Vagina (tissue), 2 donors: ENCODE measurements at places on chromosomes 5 and 9. TPM values are rescaled to one million over a fixed set of nuclear protein-coding genes. Genes with fewer than 3 reads are reported as not detected.

GRCh38 chr5:92979716-92980115, 601.3 kb downstream of the NR2F1-AS1 start:
- no peaks in the 10 kb centered on the region for H3K4me1 ChIP-seq
- no peaks in the 10 kb centered on the region for H3K36me3 ChIP-seq
- no peak for DNase-seq
- no peak overlapping the region for H3K27ac ChIP-seq
- H3K4me3 ChIP-seq: no peak overlapping the region

- no peaks in the 10 kb centered on the region for H3K36me3 ChIP-seq
- no peak for DNase-seq
- H3K27ac ChIP-seq: no peak overlapping the region
- H3K27me3 ChIP-seq: no peaks in the 10 kb centered on the region
Observed at GRCh38 chr9:22537721-22538120, 91.1 kb downstream of the DMRTA1 start.

DNA sequence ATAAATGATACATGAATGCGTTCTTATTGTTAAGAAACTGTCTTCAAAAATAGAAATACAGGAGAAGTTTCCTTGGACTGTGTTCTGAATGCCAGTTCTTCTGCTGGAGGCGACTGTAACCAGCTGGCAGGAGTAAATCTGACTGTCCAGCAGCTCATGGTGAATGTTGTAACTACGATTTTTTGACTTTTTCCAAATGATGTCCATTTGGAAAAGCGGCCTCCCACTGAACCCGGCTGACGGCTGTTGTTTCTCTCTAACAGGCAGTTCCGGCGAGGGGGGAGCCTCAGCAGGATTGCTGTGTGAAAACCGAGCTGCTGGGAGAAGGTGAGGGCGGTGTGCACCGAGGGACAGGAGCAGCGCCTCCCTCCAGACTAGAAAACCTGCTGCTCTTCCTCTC, 91.9 kb downstream of the EHMT1 start:
- H3K36me3 ChIP-seq: no peaks in the 10 kb centered on the region
- no peaks in the 10 kb centered on the region for H3K27me3 ChIP-seq
- H3K4me1 ChIP-seq: peaks cover 24% of the 10 kb centered on the region
- DNase-seq: no peak
- H3K4me3 ChIP-seq: no peak overlapping the region
- H3K27ac ChIP-seq: no peak overlapping the region

DNA sequence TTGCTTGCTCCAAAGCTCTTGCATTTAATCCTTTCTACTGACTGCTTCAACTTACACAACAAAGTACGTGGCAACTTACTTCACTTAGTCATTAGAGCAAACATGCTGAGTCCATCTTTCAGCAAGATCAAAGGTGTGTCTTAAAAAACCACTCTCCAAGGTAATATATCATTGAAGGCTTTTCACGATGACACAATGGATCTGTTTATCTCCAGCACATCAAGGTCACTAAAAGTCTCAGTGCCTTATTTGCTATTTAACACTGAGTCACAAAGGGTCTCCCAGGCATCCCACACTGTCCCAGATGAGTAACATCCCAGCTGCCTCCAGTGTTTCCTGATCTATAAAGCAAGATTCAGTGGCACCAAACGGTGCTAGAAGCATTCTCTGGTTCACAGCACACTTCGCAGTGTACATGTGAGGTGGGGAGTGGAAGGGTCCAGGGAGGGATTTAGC, 3.7 kb upstream of the CLK4 start:
- H3K27me3 ChIP-seq: no peaks in the 10 kb centered on the region
- no peaks in the 10 kb centered on the region for H3K4me1 ChIP-seq
- H3K36me3 ChIP-seq: no peaks in the 10 kb centered on the region
- no peak overlapping the region for H3K4me3 ChIP-seq

DNA sequence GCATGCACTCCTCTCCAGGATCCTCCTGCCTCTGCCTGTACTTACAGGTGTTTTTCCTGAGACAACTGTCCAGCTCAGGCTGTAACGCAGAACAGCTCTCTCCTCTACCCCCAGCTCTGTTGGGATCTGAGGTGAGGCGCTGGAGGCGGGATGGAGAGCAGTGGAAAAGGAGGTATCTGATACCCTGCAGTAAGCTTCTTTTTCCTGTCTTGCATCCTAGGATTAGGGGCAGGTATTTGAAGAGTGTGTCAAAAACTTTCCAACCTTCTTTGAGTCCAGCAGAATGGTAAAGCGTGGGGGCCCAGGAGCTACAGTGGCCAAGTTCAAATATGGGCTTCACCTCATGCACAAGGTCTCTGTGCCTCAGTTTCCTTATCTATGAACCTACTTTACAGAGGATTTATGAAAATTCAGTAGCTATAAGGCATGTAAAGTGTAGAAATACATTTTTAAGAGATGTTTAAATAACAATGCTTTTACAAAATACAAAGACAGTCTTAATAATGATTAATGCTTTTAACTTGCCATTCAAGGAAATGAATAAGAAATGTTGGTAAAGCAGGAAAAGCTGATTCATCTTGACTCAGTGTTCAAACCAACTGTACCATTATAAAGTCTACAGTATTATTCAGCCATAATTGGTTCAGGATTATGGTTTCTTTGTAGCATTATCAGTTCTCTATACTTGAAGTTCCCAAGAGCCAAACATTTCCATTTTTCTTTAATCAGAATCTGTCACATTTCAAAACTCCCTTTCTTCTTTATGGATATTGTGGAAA, 26.1 kb downstream of the MAP1B start:
- H3K4me3 ChIP-seq: no peak overlapping the region
- H3K36me3 ChIP-seq: no peaks in the 10 kb centered on the region
- no peak overlapping the region for H3K27ac ChIP-seq
- DNase-seq: no peak
- H3K4me1 ChIP-seq: peaks cover 41% of the 10 kb centered on the region

GRCh38 chr5:150159741-150160179, 4.1 kb upstream of the PDGFRB start:
- no peak overlapping the region for H3K4me3 ChIP-seq
- H3K27me3 ChIP-seq: no peaks in the 10 kb centered on the region
- H3K4me1 ChIP-seq: peaks cover 80% of the 10 kb centered on the region
- H3K27ac ChIP-seq: peak overlapping the region; percentile 83
- DNase-seq: no peak
- H3K36me3 ChIP-seq: no peaks in the 10 kb centered on the region

DNA sequence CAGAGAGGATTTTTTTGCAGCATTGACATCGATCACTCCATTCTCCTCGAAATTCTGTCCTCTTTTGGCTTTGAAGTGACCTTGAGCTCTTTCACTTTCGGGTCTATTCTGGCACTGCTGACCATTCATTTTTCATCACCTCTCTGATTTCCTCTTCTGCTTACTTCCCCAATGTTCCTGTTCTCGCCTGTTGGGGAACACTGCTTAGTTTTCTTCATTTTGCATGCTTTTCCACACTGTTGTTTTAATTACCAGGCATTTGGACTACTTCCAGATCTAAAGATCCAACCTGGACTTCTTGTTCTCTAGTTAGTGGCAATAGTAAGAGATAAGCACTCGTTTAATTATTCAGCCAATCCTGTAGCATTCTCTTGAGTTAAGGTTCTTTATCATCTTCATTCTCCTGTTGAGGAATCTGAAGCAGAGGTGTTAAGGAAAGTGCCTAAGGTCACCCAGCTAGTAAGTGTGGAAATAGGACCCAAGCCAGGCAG, 53.4 kb downstream of the MAN2A1 start:
- no peaks in the 10 kb centered on the region for H3K36me3 ChIP-seq
- no peaks in the 10 kb centered on the region for H3K27me3 ChIP-seq
- peaks cover 29% of the 10 kb centered on the region for H3K4me1 ChIP-seq

DNA sequence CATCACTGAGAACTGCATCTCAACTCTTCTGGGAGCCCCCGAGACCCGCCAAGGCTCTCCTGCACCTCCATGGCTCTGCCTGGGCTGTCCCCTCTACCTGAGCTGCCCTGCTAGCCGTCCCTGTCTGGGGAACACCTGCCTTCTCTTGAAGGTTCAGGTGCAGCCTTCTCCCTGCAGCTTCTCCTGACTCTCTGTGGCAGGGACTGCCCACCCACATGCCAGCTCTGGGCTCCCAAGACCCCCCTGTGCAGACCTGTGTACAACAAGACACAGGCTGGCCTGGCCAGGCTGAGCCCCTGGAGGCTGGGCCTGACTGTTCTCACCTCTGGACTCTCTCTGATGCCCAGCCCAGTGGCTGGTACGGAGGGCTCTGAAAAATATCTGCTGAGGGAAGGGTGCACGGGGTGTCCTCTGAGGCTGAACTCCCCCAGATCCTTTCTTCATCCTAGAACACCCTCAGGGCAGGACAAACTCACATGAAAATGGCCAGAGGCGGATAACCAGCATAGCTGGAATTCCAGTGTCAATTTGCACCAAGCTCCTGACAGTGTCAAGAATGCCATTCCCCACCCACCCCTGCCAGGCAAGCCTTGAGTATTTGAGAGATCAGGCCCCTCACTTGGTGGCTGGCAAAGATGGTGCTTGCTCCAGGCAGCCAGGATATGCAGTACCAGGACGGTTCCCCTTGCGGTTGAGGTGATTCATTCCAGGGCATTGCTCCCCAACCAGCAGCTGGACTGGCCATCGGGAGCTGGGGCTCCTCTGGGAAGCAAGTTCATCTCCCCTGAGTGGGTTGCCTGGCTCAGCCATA, 40.9 kb upstream of the SLC25A51 start:
- peaks cover 34% of the 10 kb centered on the region for H3K4me1 ChIP-seq
- no peaks in the 10 kb centered on the region for H3K36me3 ChIP-seq
- DNase-seq: no peak
- no peak overlapping the region for H3K4me3 ChIP-seq

GRCh38 chr5:94304146-94304545, 314.3 kb downstream of the KIAA0825 start:
- H3K4me3 ChIP-seq: no peak overlapping the region
- no peaks in the 10 kb centered on the region for H3K36me3 ChIP-seq

DNA sequence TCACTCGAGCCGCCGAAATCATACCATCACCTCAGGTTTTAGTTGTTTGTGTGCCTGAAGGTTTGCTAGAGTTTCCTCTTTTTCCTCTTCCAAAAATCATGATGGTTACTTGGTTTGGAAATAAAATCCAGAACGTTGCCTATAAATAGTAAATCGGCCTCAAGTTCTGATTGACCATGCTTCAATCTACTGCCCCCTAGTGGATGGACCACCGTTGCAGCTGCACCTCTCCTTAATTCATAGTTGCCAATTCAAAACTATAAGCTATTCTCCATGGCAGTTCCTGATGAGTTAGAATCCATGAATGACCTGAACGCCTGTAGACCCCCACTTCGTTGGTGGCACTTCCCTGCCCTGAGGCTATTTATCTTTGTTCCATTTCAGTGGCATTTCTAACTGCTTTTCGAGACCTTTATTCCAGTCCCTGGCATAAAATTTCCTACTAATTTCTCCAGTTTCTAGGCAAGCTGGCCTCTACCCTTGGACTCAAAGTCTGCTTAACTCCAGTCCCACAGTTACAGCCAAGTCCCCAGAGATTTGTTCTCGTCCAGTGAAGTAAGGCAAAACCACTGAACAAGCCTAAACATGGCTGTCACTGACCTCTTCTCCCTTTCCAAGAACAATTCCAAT, 422.6 kb downstream of the EFNA5 start:
- no peak for DNase-seq
- no peaks in the 10 kb centered on the region for H3K27me3 ChIP-seq

DNA sequence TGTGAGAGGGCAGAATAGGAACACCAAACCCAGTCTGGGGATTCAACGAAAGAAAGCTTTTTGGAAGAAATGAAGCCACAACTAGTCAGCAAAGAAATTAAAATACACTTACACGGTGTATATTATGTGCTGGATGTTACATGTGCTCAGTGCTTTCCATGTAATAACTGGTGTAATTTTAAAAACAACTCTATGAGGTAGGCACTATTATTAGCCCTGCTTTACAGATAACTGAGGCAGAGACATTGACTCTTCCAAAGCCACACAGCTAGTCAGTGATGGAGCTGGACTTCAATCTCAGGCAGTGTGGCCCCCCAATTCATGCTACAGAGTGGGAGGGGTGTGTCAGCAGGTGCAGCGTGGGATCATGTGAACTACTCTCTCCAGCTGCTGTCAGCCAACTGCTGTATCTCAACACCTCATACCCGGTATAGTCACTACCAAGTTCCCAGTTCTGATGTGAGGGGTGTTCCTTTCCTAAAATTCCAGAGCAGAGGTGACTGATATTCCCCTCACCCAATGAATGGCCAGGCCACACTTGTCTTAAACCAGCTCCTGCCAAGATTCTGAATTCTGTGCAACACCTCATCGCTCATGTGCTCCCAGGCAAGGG, 33.8 kb upstream of the TJP2 start:
- DNase-seq: no peak
- no peak overlapping the region for H3K4me3 ChIP-seq
- no peaks in the 10 kb centered on the region for H3K27me3 ChIP-seq
- no peak overlapping the region for H3K27ac ChIP-seq
- H3K36me3 ChIP-seq: no peaks in the 10 kb centered on the region

GRCh38 chr9:137462986-137463930, 4.1 kb upstream of the NSMF start:
- H3K27ac ChIP-seq: no peak overlapping the region
- H3K36me3 ChIP-seq: no peaks in the 10 kb centered on the region
- peaks cover 16% of the 10 kb centered on the region for H3K4me1 ChIP-seq
- no peak for DNase-seq
- no peaks in the 10 kb centered on the region for H3K27me3 ChIP-seq

The GABBR2 gene
- total RNA-seq: not detected

The GNA14 gene
- 11.0 TPM for total RNA-seq

The IL13 gene
- not detected for total RNA-seq

The SPINK4 gene
- total RNA-seq: not detected
